ENCODE measurements at places on chromosomes 12 and 14.

GRCh38 chr14:98270201-98270600, 1001.8 kb downstream of the BCL11B start:
- no peak for DNase-seq

DNA sequence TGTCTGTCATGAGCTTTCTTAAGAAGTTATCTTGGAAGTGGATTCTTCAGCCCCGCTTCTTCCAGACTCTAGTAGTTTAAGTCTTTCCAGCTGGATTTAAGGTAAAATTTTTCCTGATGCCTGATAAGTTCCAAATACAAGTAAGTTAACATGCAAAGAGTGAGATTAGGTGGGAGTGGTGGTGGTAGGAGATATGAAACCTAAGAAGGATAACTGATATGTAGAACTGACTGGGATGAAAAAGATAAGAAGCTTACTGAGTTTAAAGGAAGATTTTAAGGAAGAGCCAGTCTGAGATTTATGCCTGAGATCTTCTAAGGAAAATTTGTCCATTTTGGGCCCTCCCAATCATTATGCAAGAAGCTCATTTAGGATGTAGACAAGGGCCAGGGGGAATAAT, 250.9 kb upstream of the SYT10 start:
- no peak for DNase-seq

- DNase-seq, result no peak
These were observed at the start of gene LRTM2 for GRCh38 chr12:1820191-1820895. Gene LRTM2 (plus strand): TSS chr12:1820565. CDS start chr12:1828149, 7,584 bp downstream.

- no peak for DNase-seq
These were observed 831 bp upstream of the NKX2-1 start for GRCh38 chr14:36520601-36521525.

DNA sequence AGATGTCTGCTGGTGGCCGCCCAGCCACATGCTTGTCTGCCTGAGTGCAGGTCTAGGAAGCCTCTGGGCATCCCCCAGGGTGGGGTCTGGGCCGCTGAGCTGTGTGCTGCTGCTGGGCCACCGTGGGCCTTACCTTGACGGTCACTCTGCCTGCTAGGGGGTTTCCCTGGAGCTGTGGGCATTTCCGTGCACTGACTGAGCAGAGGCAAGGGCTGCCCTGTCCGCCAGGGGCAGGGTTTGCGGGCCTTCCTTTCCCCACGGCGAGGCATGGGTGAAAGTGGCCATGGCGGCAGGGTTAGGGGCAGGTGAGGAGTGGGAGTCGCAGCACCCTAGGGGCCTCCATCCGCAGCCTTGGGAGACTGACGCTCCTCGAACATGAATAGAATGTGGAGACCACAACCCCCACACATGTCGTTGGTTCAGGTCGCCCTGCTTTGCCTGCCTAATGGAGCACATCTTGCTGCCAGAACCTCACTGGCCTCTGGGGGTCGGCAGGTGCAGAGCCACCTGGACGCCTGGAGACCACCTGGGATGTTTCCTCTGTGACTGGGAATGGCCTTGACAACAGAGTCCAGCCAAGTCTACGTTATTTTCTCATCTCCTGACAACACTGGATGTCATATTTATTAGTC, 2.5 kb downstream of the ZBTB42 start:
- DNase-seq, result no peak

DNA sequence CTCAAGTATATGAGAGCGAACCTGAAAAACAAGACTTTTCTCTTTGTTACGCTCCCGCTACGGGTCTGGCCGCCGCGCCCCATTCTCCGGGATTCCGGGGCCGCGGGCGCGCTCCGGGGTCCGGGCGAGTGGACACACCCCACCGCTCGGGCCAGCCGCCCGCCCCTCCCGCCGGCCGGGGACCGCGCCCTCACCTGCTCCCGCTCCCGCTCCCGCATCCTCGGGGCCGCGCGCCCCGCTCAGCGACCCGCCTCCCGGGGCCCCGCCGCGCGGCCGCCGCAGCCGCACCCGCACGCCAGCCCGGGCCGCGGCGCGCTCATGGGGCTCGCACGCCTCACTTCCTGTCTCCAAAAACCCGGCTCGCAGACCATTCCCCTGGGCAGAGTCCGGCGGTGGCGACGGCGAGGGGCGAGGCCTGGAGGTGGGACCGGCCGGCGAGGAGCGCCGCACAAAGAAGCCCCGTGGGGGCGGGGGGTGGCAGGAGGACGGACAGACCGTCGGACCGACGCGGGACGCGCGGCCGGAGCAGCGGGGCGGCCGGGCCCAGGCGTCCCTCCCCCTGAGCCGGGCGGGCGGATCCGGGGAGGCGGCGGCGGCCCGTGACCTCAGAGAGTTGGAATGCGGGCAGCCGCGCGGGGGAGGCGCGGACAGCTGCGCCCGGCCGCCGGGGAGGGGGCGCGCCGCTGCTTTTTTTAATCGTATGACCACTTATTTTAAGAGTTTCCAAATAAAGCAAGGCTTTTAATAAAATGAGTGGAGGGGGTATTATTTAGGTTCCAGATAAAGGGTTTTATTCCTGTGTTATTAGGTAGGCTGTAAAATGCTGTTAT, at the start of gene PTPN21:
PTPN21 (minus strand) TSS at position 551 of the 830 bp plus-strand sequence. CDS start 4,590 bp downstream, outside the sequence.
- DNase-seq, result no peak

DNA sequence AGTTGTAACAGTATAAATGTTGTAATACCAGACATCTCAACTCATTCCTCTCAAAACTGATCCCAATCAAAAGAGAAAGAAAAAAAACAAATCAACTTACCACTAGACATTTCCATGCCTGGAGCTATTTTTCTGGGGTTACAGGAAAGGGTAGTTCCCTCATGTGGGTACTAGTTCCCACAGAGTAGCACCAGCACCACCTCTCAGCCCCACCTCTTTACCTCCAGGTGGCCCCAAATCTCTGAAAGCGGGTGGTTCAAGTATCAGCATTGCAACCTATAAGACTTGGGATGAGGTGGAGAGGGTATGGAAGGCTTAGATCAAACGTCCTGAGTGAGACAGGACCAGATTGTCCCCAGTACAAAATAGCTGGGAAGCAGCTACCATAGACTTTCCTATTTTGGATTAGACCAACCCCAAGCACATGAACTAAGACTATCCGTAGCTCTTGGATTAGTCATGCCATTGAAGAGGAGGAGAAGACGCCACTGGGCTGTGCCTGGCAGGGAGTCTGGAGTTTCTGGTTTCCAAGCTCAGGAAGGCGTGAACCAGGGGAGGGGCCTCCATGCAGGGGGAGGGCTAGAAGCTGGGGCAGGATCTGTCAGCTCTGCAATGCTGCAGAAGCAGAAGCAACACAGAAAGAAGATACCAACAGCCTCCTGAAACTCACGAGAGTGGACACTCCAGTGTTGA, at the start of gene SLC39A2:
SLC39A2 (plus strand) TSS at position 620 of the 693 bp plus-strand sequence. CDS start 154 bp downstream, outside the sequence.
- DNase-seq, result no peak

GRCh38 chr12:130334937-130335336, 2.8 kb upstream of the PIWIL1 start:
- no peak for DNase-seq

GRCh38 chr12:113297621-113298471, 37.1 kb downstream of the SLC8B1 start:
- no peak for DNase-seq

GRCh38 chr12:23699031-23699430, 250.4 kb downstream of the SOX5 start:
- no peak for DNase-seq

DNA sequence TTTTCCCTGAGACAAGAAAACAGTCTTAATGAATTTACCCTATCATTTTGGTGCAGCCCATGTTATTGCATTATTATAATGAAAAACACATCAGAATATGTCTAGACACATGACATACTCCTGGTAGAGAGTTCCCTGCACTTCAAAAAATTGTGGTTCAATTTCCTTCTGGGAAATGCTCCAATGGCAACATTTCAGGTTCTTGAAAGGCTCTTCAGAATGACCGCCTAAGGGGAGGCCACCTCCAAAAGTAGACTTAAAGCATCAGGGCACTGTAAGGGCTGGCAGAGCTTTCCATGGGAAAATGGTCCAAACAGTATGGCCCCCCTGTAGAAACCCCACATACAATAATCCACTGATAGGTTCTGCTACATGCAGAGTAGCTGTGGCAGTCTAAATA, 110.7 kb downstream of the SLC25A21 start:
- no peak for DNase-seq

GRCh38 chr12:76714415-76714814, 49.5 kb upstream of the ZDHHC17 start:
- no peak for DNase-seq

DNA sequence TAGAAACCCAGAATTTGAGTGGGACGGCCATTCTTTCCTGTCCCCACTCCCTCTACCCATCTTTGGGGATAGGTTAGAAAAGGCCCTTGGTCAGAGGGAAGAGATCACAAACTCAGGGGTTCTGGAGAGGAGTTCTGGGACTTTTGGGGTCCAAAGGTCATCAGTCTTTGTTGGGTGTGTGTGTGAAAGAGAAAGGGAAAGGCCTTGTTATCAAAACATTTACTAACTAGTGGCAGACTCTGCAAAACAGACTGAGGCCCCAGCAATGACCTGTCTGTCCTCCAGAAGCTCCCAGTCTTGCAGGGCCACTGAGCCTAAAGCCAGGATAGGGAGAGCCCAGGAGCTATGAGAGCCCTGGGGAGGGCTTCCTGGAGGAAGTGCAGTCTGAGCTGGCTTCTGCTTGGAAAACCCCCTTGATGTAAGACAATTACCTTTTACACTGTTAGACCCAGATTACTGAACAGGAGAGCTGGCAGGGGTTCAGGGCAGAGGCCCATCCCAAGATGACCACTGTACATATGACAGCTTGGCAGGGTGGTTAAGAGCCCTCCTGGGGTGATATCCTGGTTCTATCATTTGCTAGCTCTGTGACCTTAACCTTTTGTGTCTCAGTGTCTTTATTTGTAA, 429.1 kb upstream of the CCDC196 start:
- DNase-seq, result no peak

DNA sequence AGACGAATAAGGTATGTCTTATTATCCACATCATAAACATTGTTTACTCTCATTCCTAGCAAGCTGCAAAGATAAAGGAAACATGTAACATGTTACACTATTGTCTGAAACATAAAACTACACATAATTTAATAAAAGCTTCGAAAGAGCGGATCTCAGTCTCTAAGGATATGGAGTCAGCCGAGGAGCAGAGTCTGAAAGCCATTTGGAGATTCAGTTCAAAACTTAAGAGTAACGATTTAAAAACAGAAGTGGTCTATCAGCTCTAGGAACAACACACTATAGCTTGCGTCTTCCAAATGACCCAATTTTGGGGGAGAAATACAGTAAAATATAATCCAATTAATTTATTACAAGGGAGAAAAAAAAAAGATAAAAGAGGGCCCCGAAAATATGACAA, 775 bp downstream of the NEMF start:
- DNase-seq, result no peak

GRCh38 chr12:69821456-69822159, 3.4 kb upstream of the MYRFL start:
- no peak for DNase-seq

DNA sequence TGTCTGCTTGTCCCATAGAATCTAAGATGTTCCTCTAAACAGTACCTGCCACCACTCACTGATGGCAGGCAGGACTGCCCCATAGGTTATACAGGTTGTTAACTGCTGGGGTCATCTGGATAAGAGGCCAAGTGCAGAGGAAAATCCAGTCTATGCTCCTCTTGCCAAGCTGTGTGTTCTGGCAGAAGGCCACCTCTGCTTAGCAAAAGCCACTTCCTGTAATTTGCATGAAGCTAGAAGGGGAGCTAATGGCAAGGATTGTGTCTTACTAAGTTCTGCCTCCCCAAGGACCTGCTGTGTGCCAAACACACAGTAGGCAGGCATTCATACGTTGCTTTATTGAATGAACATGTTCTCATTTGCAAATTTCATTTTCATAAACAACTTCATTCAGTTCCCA, 445.4 kb downstream of the BCL11B start:
- DNase-seq, result no peak

DNA sequence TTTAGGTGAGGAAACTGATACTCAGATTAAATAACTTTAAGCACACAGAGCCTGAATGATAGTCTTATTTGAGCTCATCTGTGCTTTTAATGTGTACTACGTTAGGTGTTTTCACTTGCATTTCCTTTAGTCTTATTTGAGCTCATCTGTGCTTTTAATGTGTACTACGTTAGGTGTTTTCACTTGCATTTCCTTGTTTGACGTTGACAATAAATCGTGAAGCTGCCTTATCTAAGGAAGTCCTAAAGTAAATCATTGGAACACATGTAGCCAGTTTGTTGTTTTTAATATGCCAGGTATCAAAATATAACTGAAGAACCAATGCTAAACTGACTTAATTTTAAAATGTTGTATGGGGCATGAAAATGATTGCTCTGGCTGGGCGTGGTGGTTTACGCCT, 2.0 kb downstream of the RAP1B start:
- DNase-seq, result no peak

DNA sequence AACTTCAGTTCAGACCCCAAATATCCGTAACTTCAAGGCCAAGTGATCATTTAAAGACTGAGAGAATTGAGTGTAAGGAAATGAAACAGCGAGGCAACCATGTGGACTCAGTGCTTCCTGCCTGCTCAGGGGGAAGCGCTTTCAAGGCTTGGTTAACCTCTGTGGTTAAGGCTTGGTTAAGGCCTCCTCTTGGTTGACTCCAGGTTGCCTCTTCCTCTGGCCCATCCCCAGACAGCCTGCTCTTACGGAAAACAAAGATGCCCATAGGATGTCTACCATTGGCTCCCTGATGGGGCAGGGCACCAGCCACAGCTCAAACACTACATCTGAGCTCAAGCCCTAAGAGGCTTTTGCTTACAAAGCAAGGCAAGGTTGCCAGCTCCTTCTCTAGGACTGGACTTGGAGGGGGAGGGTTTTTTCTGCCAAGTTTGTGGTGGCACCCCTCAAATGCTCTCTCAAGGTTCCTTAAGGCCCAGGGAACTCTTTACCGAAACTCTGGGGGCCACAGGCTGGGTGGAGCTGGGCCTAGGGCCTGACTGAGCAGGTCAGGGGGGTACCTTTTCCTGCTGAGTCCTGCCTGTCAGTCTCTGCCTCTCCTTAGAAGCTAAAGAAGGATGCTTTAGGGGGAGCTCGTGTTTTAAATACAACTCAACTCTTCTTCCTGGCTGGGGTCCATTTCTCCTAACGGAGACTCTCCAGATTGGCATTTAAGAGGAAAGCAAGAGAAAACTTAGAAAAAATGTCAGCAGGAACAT, 13.7 kb downstream of the COL2A1 start:
- DNase-seq, result peak; percentile 88

GRCh38 chr14:56412468-56413434, 166.8 kb upstream of the TMEM260 start:
- no peak for DNase-seq

GRCh38 chr14:105187935-105188524, 6.9 kb upstream of the NUDT14 start:
- DNase-seq, result no peak

DNA sequence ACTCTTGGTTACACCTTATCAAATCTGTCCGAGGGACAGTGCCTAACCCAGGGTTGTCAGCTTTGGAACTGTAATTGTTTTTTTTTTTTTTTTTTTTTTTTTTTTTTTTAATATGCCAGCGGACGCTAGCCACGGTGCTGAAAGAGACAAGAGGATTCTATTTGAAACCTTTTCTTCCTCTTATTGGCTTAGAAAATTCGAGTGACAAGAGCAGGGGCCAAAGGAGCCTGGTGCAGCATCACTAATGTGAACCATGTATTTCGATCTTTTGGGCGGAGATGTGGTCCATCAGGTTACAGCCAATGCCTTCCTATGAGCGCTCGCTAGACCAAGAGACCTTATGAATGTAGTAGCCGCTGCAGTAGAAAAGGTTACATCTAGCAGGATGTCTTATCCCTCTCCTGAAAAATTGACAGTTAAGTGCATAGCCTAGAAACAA, 922 bp downstream of the PTPRR start:
- no peak for DNase-seq

- DNase-seq, result no peak
These were observed 56.4 kb upstream of the LTA4H start for GRCh38 chr12:96091833-96092232.

- no peak for DNase-seq
These were observed 25.3 kb downstream of the C12orf75 start for GRCh38 chr12:105355752-105356151.

GRCh38 chr14:21191809-21192446, 36.1 kb upstream of the OR5AU1 start:
- DNase-seq, result no peak
